ENCODE measurements at places on chromosomes 11 and 22.

- no peak for DNase-seq
Observed at GRCh38 chr11:30049214-30049613, 32.4 kb upstream of the KCNA4 start.

DNA sequence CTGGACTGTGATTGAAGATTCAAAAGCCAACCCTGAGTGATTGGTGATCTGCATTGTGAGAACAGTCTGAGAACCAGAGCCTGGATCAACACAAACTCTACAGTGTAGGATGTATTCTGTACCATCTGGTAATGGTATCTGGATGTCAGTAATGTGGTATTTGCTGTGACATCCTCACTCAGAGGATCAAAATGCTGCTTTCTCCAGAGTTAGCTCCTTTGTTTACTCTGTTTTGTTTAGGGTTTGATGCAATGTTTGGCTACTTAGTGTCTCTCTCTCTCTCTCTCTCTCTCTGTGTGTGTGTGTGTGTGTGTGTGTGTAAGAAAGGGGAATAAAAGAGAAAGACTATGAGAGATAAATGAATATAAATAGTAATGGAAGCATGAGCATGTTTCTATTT is 24.3 kb downstream of the CASP4 start:
- no peak for DNase-seq

GRCh38 chr22:39170825-39171622 is 18.5 kb upstream of the CBX7 start:
- DNase-seq: peak; percentile 83

GRCh38 chr22:46807458-46807857 is 45.0 kb downstream of the TBC1D22A start:
- DNase-seq: no peak

GRCh38 chr22:29904020-29904419 is 21.0 kb downstream of the MTMR3 start:
- DNase-seq: no peak

GRCh38 chr22:35124691-35125219 is 58.8 kb downstream of the ISX start:
- no peak for DNase-seq

- DNase-seq: no peak
Observed at GRCh38 chr11:115665175-115665821, 161.1 kb upstream of the CADM1 start.

DNA sequence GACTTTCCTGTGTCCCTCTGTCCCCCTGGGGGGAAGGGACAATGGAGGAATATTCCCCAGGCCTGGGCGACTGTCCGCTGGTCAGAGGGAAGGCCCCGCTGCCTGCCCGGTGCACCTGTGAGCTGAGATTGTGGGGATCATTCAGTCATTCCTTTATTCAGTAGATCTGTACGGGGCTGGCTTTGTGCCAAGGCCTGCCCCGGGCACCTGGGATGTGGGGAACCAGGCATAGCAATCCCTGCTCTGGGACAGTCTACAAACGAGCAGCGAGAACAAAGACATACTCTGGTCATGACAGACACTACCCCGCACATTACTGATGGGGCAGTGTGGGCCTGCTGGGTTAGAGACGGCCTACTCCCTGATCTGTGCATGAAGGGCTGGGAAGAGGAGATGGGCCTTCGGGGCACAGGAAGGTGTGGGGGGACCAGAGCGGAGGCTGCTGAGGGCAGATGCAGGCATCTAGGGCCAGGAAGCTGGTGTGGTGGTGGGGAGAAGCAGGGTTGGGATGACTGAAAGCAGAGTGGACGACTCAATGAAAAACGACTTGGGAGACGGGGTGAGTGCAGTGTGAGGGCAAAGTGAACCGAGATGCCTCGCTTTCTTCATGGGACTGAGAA is 1.8 kb upstream of the MYO7A start:
- no peak for DNase-seq

DNA sequence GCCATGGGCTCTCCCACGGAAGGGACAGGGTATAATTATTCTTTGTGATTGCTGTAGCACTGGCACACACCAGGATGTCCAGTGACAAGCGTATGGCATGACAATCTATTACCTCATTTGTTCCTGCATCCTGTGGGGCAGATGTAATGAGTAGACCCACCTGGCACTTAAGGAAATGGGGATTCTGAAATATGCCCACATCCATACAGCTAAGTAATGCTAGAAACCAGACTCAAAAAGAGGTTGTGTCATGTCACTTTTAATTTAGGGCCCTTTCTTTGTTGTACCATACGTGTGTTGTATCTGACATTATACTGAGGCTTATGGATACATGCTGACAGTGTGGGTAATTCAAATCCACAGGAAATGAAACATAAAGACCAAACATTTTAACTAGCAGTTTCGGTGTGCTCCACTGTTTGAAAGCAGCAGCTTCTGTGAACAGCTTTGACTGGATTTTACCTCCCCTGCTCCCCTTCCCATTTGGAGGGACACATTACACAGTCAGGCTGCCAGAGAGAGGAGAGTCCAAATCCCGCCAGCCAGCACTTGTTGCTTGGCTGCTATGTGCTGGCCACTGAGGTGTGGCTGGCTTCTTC is 21.2 kb downstream of the GRAMD1B start:
- no peak for DNase-seq

- DNase-seq: no peak
Observed at GRCh38 chr11:122453586-122453985, 201.9 kb upstream of the UBASH3B start.

DNA sequence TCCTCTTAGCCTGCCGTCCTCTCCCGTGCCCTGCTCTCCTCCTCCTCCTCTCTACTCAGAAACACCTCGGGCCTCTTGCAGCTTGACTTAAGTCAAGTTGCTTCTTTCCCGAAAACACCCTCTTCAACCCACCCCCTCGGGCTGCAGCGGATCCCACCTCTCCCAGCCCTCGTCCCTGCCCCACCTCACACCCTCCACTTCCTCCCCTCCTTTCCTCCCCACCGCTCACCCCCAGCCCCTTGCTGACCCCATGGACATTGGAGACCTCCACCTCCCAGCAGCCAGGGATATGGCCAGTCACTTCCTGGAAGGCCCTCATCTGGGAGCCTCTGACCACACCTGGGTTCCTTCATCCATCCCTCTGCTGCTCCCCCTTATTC is 8.5 kb upstream of the CYTH4 start:
- no peak for DNase-seq

DNA sequence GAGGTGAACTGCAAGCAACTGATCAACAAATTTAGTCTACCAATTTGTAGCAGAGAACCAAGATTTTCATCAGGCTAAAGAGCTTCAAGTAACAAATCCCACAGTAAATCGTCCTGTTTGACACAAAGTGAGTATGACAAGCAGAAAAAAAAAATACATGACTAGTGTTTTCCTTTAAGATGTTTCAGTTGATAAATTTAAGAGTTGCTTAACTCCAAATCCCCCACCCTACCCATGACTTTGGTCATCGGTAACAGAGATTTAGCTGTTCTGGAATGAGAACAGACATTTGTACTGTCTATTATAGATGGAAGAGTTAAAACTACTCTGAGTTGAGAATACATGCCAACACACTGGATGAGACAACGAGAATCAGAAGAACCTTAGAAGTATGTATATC is 165.0 kb upstream of the MTMR2 start:
- no peak for DNase-seq

DNA sequence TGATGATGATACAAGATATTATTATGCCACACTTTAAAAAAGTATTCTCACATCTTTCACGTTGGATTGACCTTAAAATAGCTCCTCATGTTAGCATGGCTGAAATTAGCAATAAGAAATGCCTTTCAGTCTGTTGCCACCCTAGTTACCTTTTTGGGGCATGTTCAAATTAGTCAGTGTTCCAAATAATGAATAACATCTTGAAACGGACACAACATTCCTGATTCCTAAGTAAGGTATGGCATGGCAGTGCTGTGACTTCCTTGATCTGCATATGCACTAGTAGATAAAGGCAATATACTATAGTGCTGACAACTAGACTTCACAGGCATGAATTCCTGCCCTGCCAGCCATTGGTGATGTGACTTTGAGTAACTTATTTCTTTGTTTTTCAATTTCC is 914.5 kb downstream of the METTL15 start:
- DNase-seq: no peak

- no peak for DNase-seq
Observed at GRCh38 chr22:32818446-32819115, 17.1 kb downstream of the TIMP3 start.

DNA sequence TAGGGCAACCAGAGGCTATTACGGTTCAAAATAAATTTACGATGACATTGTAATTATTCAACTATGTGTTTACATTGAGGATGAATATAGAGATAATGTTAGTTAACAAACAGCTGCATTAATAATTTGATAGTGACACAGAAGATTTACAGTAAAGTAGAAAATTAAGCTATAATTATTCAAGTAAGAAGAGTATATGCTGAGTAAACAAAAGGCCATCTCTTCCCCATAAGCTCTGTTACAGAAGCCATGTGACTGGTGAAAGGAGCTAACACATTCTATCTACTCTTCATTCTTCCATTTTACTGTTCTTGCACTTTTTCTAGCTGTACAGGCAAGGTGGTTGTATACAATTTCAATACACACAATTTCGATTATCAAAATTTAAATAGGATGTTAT is 54.2 kb downstream of the IMMP1L start:
- no peak for DNase-seq

- DNase-seq: no peak
Observed at GRCh38 chr22:42645341-42645937, 3.8 kb downstream of the CYB5R3 start.

- no peak for DNase-seq
Observed at GRCh38 chr11:72705442-72706365, 31.5 kb upstream of the PDE2A start.

GRCh38 chr22:48824712-48825651 is 1002.7 kb downstream of the BRD1 start:
- no peak for DNase-seq

GRCh38 chr11:111531687-111532364 is 8.7 kb upstream of the LAYN start:
- DNase-seq: no peak

- DNase-seq: no peak
Observed at GRCh38 chr11:134736251-134736947, 324.4 kb upstream of the B3GAT1 start.

DNA sequence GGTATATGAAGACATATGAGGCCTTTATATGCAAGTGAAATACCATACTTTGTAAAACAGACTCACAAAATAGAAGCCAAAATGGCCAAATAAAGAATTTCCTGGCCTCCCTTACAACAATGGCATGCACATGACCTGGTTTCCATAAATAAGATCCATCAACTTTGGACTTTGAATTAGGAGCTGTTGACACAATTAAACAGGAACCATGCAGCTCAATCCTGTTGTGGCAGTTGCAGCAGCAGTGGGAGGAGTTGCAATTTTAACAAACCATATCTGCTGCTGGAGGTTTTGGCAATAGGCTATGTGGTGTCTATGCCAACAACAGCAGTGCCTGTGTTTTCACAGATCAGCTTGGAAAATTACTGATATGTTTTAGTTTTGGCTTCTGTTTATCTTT is 818.6 kb downstream of the FAM181B start:
- DNase-seq: peak; percentile 56

DNA sequence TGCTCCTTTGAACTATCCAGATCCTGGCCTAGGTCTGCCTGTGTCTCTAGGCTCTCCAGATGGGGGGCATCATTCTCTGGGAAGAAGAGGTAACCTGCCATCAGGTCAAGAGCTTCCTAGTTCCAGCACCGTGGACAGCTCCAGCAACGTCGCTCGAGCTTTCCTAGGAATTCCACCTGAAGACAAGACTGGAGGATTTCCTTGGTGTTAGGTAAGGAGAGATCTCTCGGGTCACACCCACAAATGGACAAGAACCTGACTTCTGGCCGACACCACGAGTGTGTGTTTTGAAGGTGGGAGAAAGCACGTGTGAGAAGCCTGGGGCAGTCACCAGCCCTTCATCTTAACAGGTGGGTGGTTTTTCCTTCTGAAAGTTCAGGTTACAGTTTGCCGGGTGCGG is 1.2 kb downstream of the PRG3 start:
- DNase-seq: no peak

GRCh38 chr11:45596571-45596970 is 68.9 kb downstream of the CHST1 start:
- no peak for DNase-seq

- DNase-seq: peak; percentile 80
Observed at GRCh38 chr11:67071420-67072284, 15.0 kb downstream of the RHOD start.

DNA sequence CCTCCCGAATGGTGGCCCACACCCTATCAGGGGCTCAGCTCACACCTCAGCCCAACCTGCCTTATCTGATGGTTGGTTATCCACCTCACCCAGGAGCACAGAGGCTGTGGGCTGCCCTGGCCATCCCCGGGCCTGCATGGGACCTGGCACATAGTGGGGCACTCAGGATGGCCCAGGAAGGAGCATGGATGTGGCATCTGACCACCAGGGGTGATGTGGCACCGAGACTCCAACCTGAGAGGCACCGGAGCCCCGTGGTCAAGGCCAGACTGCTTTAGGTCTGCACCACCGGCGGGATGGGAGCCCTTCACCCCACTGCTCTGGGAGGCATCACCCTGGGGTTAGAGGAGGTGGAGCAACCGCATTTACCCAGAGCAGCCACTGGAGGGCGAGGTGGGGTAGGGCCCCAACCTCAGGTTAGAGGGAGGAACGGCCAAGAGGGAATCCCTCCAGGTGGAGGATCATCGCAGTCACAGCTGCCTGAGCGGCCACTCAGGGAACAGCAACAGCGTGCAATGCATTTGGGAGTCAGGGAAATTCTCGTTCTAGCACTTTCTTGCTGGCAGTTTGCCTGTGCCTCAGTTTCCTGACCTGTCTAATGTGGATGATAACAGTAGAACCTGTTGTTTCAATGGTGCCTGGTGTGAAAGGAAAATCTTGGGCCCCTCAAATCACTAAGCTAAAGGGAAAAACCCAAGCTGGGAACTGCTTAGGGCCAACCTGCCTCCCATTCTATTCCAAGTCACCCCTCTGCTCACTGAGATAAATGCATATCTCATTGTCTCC is 52.9 kb upstream of the CARS1 start:
- DNase-seq: peak; percentile 46

DNA sequence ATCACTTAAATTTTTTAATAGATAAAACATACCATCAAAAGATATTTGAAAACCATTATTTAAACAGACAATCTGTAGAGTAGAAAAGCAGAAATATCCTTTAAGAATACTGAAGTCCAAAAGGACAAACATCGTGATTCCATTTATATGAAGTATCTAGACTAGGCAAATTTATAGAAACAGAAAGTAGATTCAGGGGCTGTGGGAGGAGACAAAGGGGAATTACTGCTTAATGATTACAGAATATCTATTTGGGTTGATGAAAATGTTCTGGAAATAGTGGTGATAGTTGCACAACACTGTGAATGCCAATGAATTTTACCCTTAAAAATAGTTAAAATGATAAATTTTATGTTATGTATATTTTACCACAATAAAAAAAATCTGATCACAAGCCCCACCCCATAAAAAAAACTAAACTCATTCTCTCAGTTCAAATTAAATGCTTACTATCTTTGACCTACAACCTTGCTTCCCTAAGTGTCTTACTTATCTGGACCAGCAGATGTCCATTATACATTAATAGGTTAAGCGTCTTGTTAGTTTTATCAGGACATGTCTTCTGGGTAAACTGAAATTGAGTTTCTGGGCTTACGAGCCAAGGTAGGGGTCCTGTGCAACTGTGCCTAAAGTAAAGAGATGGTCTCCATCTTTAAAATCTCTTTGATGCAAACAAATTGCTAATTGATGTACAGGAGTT is 86.3 kb downstream of the FCHSD2 start:
- DNase-seq: no peak

- no peak for DNase-seq
Observed at GRCh38 chr22:32800994-32801536, 440 bp upstream of the TIMP3 start.
